ENCODE measurements at places on chromosomes 1 and 21.

DNA sequence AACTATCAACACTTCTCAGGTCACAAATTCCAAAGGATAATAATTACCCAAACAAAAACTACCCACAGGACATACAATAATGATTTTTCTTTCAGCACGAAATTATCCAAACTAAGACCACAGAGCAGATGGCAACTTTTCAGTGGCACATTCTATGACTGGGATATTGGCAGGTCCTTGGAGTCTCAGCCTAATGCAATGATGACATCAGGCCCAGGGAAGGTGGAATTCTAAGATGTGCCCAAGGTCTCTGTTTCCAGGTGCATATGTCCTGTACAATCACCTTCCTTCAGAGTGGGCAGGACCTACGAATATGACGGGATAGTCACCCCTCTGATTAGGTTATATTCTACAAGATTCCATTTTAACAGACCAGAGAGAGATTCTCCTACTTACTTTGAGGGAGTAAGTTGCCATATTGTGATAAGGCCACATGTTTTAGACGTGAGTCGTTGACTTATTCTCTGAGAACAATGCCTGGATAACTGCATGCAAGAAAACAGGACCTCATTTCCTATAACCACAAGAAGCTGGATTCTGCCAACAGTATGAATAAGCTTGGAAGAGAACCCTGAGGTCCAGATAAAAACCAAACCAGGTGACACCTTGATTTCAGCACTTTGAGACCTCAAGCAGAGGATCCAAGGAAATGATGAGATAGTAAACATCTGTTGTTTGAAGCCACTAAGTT lies 69.9 kb downstream of the ZC3H11B start:
- no peak for DNase-seq

DNA sequence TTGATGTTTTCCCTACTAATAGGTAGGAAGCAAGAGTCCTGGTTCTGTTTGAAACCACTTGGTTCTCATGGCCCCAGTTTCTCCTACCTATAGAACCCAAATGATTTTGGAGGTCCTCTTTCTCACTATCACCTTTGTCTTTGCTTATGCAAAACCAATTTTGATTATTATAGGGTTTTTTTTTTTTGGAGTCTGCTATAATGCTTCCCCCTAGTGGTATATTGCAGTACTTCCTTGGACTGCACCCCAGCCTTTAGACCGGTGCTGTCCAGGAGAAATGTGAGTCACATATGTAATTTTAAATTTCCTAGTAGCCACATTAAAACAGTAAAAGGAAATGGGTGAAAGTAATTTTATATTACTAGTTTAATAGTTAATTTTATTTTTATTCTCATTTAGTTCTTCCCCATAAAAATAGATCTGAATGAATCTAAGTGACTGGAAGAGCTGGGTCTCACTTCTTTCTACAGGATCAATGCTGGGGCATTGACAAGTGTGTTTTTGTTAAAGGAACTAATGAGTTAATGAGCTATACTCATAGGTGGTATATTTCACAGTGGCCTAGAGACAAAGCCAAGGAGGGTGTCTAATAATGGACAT lies 10.6 kb downstream of the FCMR start:
- no peak for DNase-seq

DNA sequence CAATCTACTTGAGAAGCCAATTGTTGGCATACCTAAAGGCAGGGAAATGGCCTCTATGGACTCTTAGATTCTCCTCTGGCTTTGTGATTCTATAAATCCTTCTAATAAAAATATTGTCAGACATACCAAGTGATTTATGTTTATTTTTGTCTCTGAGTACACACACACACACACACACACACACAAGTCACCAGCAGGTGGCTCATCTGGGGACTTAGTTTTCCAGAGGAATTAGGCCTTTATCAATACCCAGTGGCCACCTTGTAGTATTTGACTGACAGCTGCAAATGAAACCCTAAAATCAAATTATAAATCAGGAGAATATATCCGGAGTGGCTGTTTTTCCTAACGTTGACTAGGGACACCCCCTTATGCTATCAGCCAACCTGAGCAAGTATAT lies 258.5 kb downstream of the BRINP2 start:
- no peak for DNase-seq

- DNase-seq: no peak
These were observed 36.9 kb upstream of the NEK7 start for GRCh38 chr1:198119906-198120305.

- DNase-seq: no peak
These were observed 75.0 kb downstream of the PTPN14 start for GRCh38 chr1:214476229-214476985.

GRCh38 chr1:237736372-237737029 lies 154.2 kb downstream of the ZP4 start:
- DNase-seq: no peak
